ENCODE measurements at places on chromosomes 2 and 18. TPM values are rescaled to one million over a fixed set of nuclear protein-coding genes. Genes with fewer than 3 reads are reported as not detected.

DNA sequence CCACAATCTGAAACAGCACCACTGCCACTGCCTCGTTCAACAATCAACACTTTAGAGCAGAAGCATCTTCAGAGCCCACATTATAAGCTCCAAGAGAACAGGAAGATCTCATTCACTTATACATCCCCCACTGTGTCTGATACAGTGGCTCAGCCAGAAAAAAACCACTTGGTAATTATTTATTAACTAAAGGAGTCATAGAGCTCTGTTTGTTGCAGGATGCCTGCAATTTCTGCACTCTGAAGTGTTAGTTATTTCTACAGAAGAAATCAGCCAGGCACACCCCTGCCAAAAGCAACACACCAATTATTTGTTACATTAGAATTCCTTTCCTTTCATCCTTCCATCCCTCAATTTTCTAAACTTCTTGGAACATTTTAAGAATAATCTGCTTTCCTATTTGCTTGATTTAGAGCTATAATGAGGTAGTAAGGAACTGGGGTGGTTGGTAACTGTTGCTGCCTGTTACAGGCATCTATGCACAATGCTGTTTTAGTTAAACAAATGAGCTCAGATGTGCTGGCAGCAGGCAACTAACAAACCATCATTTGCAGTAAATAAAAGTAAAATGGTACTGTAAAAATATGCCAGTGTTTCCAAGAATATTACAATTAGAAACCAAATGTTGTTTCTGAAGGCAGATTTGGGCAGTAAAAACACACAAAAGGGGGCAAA is 59.9 kb downstream of the DYM start:
- peaks cover 12% of the 10 kb centered on the region for H3K4me1 ChIP-seq
- no peaks in the 10 kb centered on the region for H3K27me3 ChIP-seq
- no peak overlapping the region for H3K27ac ChIP-seq
- no peaks in the 10 kb centered on the region for H3K36me3 ChIP-seq
- no peak overlapping the region for H3K4me3 ChIP-seq

SGPP2 gene
- 0.52 TPM for polyA plus RNA-seq

- DNase-seq, result no peak
- no peaks in the 10 kb centered on the region for H3K36me3 ChIP-seq
- no peak overlapping the region for H3K4me3 ChIP-seq
- H3K27me3 ChIP-seq, result peaks cover 9% of the 10 kb centered on the region
Measured at GRCh38 chr2:10486601-10487079, 38.5 kb upstream of the ODC1 start.

- no peaks in the 10 kb centered on the region for H3K4me1 ChIP-seq
- no peak for DNase-seq
- H3K27ac ChIP-seq, result no peak overlapping the region
- no peaks in the 10 kb centered on the region for H3K27me3 ChIP-seq
- H3K36me3 ChIP-seq, result no peaks in the 10 kb centered on the region
- H3K4me3 ChIP-seq, result no peak overlapping the region
Measured at GRCh38 chr2:177745531-177745930, 327.0 kb downstream of the PDE11A start.

GRCh38 chr2:18074476-18074875 is 196.0 kb downstream of the KCNS3 start:
- no peak overlapping the region for H3K27ac ChIP-seq
- no peaks in the 10 kb centered on the region for H3K27me3 ChIP-seq
- H3K4me1 ChIP-seq, result no peaks in the 10 kb centered on the region
- no peak overlapping the region for H3K4me3 ChIP-seq
- H3K36me3 ChIP-seq, result no peaks in the 10 kb centered on the region
- DNase-seq, result no peak

DNA sequence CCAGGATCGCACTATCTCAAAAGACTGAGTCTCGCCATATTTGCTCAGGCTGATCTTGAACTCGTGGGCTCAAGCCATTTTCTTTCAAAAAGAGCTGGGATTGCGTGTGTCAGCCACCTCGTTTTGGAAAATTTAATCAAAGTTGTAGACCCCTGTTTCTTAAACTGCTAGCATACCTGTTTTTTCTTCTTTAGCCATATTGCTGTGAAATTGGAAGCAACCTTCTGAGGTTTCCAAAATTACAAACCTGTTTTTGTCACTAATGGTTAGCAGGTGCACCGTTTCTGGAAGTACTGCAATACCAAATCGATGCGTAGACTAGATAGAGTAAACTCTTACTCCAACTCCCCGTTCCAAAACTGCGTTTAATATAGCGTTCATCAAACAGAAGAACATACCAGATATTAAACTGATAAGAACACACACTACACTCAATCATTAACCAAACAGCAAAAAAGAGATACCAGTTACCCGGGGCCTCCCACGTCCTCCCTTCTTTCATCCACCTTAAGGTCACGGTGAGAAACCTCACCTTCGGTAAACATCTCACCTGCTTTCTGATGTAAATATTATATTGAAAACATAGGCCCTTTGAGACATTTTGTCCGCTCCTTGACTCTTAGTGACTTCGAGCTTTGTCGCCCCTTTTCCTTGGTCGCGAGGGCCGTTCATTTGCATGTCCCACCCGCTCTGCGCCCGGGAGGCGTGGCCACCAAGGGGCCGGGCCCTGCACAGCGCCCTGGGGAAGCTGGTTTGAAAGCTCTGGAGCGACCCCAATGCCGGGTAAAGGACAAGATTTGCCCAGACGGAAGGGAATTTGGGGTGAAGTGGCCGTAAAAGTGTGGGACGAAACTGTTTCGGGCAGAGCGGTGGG is at the start of gene RNU2-63P:
Gene RNU2-63P, minus strand, starts transcription at position 462 of the 874 bp plus-strand sequence.
- peak within 1 kb of the TSS; percentile 91 for H3K4me3 ChIP-seq
- H3K27me3 ChIP-seq, result no peaks in the 10 kb centered on the region
- peaks cover 15% of the 10 kb centered on the region for H3K4me1 ChIP-seq
- H3K27ac ChIP-seq, result peak within 1 kb of the TSS; percentile 98

- H3K27me3 ChIP-seq, result peaks cover 6% of the 10 kb centered on the region
- no peak for DNase-seq
- no peaks in the 10 kb centered on the region for H3K36me3 ChIP-seq
- H3K4me1 ChIP-seq, result no peaks in the 10 kb centered on the region
- H3K27ac ChIP-seq, result no peak overlapping the region
- no peak overlapping the region for H3K4me3 ChIP-seq
Measured at GRCh38 chr2:237510502-237511217, 23.6 kb downstream of the MLPH start.

GRCh38 chr2:214543386-214543955 is 132.6 kb downstream of the VWC2L start:
- no peak overlapping the region for H3K4me3 ChIP-seq
- no peaks in the 10 kb centered on the region for H3K36me3 ChIP-seq
- H3K27ac ChIP-seq, result no peak overlapping the region
- H3K27me3 ChIP-seq, result no peaks in the 10 kb centered on the region
- DNase-seq, result no peak
- H3K4me1 ChIP-seq, result no peaks in the 10 kb centered on the region

ADD2 gene
- polyA plus RNA-seq, result 15.9 TPM

DNA sequence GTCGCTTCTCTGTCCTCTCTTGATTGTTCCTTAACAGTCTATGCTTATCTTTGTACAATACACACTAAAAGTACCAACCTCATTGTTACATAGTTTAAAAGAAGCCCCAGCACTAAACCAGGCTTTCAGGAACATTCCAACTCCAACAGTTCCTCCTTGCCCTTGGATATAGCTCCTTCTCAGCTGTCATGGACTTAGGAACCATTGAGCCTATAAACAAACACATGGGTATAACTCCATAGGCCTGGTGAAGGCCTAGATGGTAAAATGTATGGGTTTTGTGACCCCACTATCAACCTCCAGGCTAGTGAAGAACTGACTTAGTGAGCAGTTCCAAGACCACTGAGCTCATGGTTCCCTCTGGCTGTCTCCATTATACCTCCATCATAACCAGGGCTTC is 74.8 kb upstream of the SLC39A10 start:
- H3K27me3 ChIP-seq, result no peaks in the 10 kb centered on the region
- DNase-seq, result no peak
- no peak overlapping the region for H3K27ac ChIP-seq

- H3K4me1 ChIP-seq, result no peaks in the 10 kb centered on the region
- peak; percentile 42 for DNase-seq
- no peaks in the 10 kb centered on the region for H3K36me3 ChIP-seq
- no peak overlapping the region for H3K27ac ChIP-seq
Measured at GRCh38 chr2:204260162-204260877, 285.0 kb upstream of the PARD3B start.

- peaks cover 42% of the 10 kb centered on the region for H3K4me1 ChIP-seq
- H3K27ac ChIP-seq, result peak overlapping the region; percentile 72
- H3K36me3 ChIP-seq, result peaks cover 10% of the 10 kb centered on the region
Measured at GRCh38 chr2:143261986-143262385, 132.8 kb downstream of the ARHGAP15 start.

DNA sequence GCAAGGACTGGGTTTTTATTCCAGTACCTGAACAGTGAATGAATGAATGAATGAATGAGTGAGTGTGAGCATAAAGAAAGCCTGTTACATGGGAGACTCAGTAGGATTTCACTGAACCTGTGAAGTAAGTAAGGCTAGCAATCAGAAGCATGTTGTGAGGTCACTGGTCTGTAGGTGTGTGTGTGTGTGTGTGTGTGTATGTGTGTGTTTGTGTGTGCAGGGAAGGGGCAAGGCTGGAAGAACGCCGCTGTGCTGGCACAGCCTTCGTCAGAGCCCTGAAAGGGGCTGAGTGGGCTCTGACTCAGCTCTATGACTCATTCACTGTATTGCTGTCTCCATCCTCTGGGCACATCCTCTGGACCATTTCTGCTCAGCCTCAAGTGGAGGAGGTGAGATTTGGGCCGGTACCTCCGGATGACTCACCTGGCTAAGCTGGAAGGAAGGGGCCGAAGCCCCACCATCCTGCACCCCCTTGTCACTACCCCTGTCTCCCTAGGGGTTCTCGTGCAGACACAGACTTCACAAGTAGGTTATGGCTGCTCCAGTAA is 51.4 kb upstream of the MRPL33 start:
- no peaks in the 10 kb centered on the region for H3K36me3 ChIP-seq
- H3K4me3 ChIP-seq, result no peak overlapping the region
- H3K4me1 ChIP-seq, result peaks cover 9% of the 10 kb centered on the region

- H3K27me3 ChIP-seq, result no peaks in the 10 kb centered on the region
- H3K36me3 ChIP-seq, result no peaks in the 10 kb centered on the region
- peaks cover 4% of the 10 kb centered on the region for H3K4me1 ChIP-seq
- DNase-seq, result no peak
Measured at GRCh38 chr18:32156855-32157254, 33.0 kb upstream of the MEP1B start.

GRCh38 chr2:21489080-21489479 is 365.3 kb downstream of the TDRD15 start:
- DNase-seq, result no peak
- H3K27ac ChIP-seq, result no peak overlapping the region
- no peaks in the 10 kb centered on the region for H3K36me3 ChIP-seq
- H3K27me3 ChIP-seq, result no peaks in the 10 kb centered on the region
- no peak overlapping the region for H3K4me3 ChIP-seq
- no peaks in the 10 kb centered on the region for H3K4me1 ChIP-seq

- no peak for DNase-seq
- H3K27ac ChIP-seq, result no peak overlapping the region
- H3K36me3 ChIP-seq, result no peaks in the 10 kb centered on the region
- H3K4me1 ChIP-seq, result no peaks in the 10 kb centered on the region
Measured at GRCh38 chr18:39909706-39910105, 2045.3 kb upstream of the PIK3C3 start.

DNA sequence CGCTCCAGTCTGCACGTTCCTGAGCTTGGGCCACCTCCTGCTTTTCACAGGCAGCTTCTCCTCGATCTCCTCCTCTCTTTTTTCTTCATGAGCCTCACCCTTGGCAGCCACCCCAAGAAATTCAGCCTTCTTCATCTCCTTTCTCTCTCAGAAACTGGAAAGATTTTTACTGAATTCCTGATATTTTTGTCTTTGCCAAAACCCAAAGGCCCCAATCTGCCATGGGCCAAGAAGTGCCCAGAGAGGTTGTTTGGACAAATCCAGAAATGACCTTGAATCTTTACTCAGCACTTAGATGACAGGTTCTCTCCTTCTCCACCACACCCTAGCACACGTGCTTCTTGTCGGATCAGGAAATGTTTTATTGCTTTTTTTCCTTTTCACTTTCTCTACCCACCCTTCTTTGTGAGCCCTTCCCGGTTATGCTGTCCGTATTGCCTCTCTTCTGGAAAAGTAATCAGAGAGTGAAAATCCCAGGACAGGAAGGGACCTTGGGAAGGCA is 134.5 kb upstream of the TNP1 start:
- DNase-seq, result no peak
- no peak overlapping the region for H3K27ac ChIP-seq
- no peaks in the 10 kb centered on the region for H3K4me1 ChIP-seq
- H3K27me3 ChIP-seq, result no peaks in the 10 kb centered on the region
- no peak overlapping the region for H3K4me3 ChIP-seq
- no peaks in the 10 kb centered on the region for H3K36me3 ChIP-seq

DNA sequence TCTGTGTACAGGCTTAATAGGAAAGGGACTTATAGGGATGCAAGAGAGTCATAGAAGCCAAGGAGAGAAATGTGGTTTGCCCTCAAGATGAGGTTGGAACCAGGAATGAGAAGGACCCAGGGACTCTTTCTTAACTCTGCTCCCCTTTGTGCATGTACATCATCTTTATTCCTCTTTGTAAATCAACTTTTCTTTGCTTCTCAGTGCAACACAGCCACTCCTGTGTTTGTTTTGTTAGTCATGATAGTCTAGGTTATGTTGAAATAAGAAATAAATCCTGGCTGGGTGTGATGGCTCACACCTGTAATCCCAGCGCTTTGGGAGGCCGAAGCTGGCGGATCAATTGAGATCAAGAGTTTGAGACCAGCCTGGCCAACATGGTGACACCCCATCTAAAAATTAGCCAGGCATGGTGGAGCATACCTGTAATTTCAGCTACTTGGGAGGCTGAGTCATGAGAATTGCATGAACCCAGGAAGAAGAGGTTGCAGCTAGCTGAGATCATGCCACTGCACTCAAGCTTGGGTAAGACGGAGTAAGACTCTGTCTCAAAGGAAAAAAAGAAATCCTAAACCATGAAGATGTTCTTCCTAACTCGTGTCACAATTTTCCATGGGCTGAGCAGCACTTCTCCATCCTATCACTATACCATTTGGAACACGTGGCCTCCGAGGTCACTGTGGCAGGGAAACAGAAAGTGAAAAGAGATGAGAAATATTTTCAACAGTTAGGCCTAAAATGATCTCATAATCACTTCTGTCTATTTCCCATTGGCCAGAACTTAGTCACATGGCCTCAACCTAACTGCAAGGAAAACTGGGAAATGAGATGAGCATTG is 73.0 kb upstream of the TMEM17 start:
- DNase-seq, result no peak
- no peaks in the 10 kb centered on the region for H3K36me3 ChIP-seq
- no peak overlapping the region for H3K4me3 ChIP-seq

LCT gene
- polyA plus RNA-seq, result 0.03 TPM

HOXD3 gene
- polyA plus RNA-seq, result not detected

PER2 gene
- 3.2 TPM for polyA plus RNA-seq

DNA sequence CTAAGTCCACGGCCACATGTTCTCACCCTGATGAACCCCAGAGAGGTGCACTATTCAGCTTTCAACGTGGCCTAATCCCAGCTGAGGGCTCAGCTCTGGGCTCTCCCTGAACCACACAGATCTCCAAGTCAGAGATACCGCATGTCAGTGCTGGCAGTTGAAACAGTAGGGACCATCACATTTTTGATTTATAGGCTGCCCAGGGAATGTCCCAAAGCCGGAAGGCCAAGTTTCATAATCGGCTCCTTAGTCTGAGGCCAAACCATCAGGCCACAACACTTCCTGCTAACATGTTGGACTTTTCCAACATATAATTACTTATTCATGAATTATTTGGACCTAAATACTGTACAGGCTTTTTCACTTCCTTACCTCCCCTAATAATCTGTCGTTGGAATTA is 91.9 kb upstream of the KLHL29 start:
- H3K4me1 ChIP-seq, result no peaks in the 10 kb centered on the region
- no peaks in the 10 kb centered on the region for H3K36me3 ChIP-seq
- no peak overlapping the region for H3K27ac ChIP-seq
- DNase-seq, result no peak

SCLY gene
- polyA plus RNA-seq, result 16.4 TPM

- no peak overlapping the region for H3K4me3 ChIP-seq
- DNase-seq, result no peak
- no peaks in the 10 kb centered on the region for H3K36me3 ChIP-seq
- H3K27me3 ChIP-seq, result no peaks in the 10 kb centered on the region
Measured at GRCh38 chr2:119455066-119455718, 23.5 kb downstream of the TMEM37 start.

ARHGAP15 gene
- polyA plus RNA-seq, result 58.1 TPM

All from B cell (primary cell).